ENCODE measurements at places on chromosomes 6 and 20. TPM values are rescaled to one million over a fixed set of nuclear protein-coding genes. Genes with fewer than 3 reads are reported as not detected.

The KHDC1 gene
- 2.3 TPM for total RNA-seq

The SAPCD1 gene
- 1.2 TPM for total RNA-seq

DNA sequence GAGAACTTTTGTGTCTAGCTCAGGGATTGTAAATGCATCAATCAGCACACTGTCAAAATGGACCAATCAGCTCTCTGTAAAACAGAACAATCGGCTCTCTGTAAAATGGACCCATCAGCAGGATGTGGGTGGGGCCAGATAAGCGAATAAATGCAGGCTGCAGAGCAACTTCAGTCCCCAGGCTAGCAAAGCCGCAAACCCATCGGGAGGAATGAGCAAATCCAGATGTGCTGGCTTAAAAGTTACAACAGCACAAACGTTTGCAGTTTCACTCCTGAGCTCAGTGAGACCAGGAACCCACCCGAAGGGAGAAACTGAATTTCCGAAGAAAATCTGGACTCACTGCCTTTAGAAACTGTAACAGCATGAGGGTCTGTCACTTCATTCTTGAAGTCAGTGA is 21.9 kb upstream of the MBOAT1 start:
- DNase-seq, result no peak

- DNase-seq, result no peak
Observed at GRCh38 chr6:36884610-36885009, 1.1 kb upstream of the C6orf89 start.

All from thymus (tissue), 14 donors.